ENCODE measurements at places on chromosomes 2 and 18. TPM values are rescaled to one million over a fixed set of nuclear protein-coding genes. Genes with fewer than 3 reads are reported as not detected.

The RDH14 gene
- 33.5 TPM for total RNA-seq

The PMS1 gene
- 37.1 TPM for total RNA-seq

The CABYR gene
- 7.7 TPM for total RNA-seq

The SERPINB3 gene
- not detected for total RNA-seq

The APCDD1 gene
- total RNA-seq, result 4.5 TPM

The TTN gene
- total RNA-seq, result 0.50 TPM

The ST8SIA5 gene
- 0.15 TPM for total RNA-seq

The EFR3B gene
- total RNA-seq, result 0.83 TPM

The GKN2 gene
- not detected for total RNA-seq

The GPD2 gene
- total RNA-seq, result 92.8 TPM

The TMEM169 gene
- total RNA-seq, result 0.29 TPM

The GPR39 gene
- total RNA-seq, result 1.3 TPM

The NEB gene
- 0.17 TPM for total RNA-seq

All from smooth muscle cell of trachea (primary cell).